ENCODE measurements at places on chromosomes 2 and 18. TPM values are rescaled to one million over a fixed set of nuclear protein-coding genes. Genes with fewer than 3 reads are reported as not detected.

- no peaks in the 10 kb centered on the region for H3K36me3 ChIP-seq
- H3K4me1 ChIP-seq, result peaks cover 13% of the 10 kb centered on the region
Observed at GRCh38 chr2:39851651-39852110, 72.6 kb upstream of the THUMPD2 start.

DNA sequence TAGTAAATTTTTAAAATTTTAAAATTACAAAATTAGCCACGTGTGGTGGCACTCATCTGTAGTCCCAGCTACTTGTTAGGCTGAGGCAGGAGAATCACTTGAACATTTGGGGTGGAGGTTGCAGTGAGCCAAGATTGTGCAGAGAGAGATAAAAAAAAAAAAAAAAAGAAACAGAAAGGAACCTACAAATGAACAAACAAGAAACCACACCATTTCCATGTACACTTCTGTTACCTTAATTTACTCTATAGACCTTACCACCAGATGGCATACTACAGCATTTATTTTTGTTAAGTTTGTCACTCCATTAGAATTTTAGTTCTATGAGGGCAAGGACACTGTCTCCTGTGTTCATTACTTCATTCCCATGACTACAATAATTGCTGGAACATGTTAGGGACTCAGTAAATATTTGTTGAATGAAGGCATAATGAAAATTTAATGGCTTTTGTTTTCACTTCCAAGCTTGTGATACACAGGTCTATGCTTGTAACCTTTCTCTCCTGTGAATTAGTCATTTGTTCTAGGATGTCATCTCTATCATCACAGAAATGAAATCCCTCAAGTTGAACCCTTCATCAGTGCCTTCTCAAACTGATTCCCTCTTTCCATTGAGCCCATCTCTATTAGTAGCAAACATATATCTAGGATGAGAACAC is 76.0 kb downstream of the ARHGAP15 start:
- H3K4me3 ChIP-seq, result no peak overlapping the region
- no peaks in the 10 kb centered on the region for H3K27me3 ChIP-seq
- H3K27ac ChIP-seq, result no peak overlapping the region
- H3K36me3 ChIP-seq, result no peaks in the 10 kb centered on the region
- DNase-seq, result no peak

GRCh38 chr2:225512469-225512868 is 113.0 kb downstream of the NYAP2 start:
- no peak overlapping the region for H3K27ac ChIP-seq
- H3K27me3 ChIP-seq, result no peaks in the 10 kb centered on the region
- H3K4me1 ChIP-seq, result no peaks in the 10 kb centered on the region
- no peak overlapping the region for H3K4me3 ChIP-seq

GRCh38 chr2:121513597-121514333 is 16.9 kb upstream of the RNU4ATAC start:
- no peak for DNase-seq
- no peaks in the 10 kb centered on the region for H3K36me3 ChIP-seq
- peaks cover 9% of the 10 kb centered on the region for H3K4me1 ChIP-seq
- H3K27me3 ChIP-seq, result peaks cover 4% of the 10 kb centered on the region

DNA sequence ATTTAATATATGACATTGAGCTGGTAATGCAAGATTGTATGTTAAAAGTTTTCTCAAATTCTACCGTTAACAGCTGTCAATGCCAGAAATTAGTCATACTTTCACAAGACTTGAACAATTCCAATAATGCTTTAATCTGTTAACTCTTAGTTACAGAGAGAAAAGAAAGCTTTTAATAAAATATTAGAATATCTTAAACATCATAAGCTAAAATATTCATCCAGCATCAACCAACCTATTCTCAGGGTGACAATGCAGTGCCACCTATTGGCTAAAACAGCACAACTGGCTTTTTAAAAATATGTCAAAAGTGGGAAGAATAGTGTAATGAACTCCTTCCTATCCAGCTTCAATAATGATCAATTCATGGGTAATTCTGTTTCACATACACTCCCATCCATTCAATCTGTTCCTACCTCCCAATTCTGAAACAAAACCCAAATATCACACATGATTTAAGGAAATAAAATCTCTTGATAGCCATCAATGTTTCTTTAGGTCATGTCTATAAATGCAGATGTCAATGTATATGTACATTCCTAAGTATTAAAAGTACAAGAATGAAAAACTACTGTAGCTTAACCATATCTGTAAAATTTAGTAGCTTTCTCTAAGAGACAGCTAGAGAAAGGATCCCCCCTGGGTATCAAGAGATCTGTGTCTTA is 79.8 kb upstream of the CCDC141 start:
- H3K36me3 ChIP-seq, result no peaks in the 10 kb centered on the region
- no peaks in the 10 kb centered on the region for H3K27me3 ChIP-seq
- DNase-seq, result no peak

- DNase-seq, result no peak
- peaks cover 2% of the 10 kb centered on the region for H3K36me3 ChIP-seq
- H3K27me3 ChIP-seq, result no peaks in the 10 kb centered on the region
Observed at GRCh38 chr18:25518716-25519053, 166.7 kb upstream of the ZNF521 start.

LRP2 gene
- total RNA-seq, result not detected

DNA sequence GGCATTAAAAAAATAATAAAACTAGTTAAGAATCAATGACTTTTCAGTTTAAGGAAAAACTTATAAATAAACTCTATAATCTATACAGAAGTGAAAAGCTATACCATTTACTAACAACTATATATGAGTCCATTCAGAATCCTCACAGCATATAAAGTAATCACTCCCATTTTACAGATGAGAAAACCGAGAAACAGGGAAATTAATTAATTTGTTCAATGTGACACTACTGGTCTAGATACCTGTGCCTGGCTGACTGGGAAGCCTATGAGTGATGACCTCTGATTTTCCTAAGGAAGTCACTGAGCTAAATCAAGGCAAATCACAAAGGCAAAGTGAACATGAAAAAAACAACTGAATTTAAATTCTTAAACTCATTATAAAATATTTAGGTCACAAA is 99.5 kb upstream of the RNU4ATAC start:
- no peak overlapping the region for H3K27ac ChIP-seq
- no peaks in the 10 kb centered on the region for H3K27me3 ChIP-seq
- H3K36me3 ChIP-seq, result no peaks in the 10 kb centered on the region
- H3K4me3 ChIP-seq, result no peak overlapping the region
- H3K4me1 ChIP-seq, result no peaks in the 10 kb centered on the region

SERPINB2 gene
- total RNA-seq, result not detected

- no peak for DNase-seq
- peak overlapping the region; percentile 56 for H3K27ac ChIP-seq
- H3K4me1 ChIP-seq, result peaks cover 28% of the 10 kb centered on the region
- H3K4me3 ChIP-seq, result peak overlapping the region; percentile 30
- peaks cover 6% of the 10 kb centered on the region for H3K36me3 ChIP-seq
Observed at GRCh38 chr2:122236152-122236874, 480.9 kb downstream of the TSN start.

GRCh38 chr18:58345875-58346274 is 283.0 kb downstream of the ALPK2 start:
- H3K27me3 ChIP-seq, result no peaks in the 10 kb centered on the region
- H3K27ac ChIP-seq, result no peak overlapping the region
- H3K36me3 ChIP-seq, result peaks cover 6% of the 10 kb centered on the region
- no peak overlapping the region for H3K4me3 ChIP-seq

PID1 gene
- total RNA-seq, result 5.3 TPM

GRCh38 chr2:239674981-239675825 is 274.4 kb upstream of the HDAC4 start:
- no peak for DNase-seq
- no peak overlapping the region for H3K27ac ChIP-seq
- peaks cover 9% of the 10 kb centered on the region for H3K27me3 ChIP-seq
- peaks cover 5% of the 10 kb centered on the region for H3K4me1 ChIP-seq
- no peaks in the 10 kb centered on the region for H3K36me3 ChIP-seq

DNA sequence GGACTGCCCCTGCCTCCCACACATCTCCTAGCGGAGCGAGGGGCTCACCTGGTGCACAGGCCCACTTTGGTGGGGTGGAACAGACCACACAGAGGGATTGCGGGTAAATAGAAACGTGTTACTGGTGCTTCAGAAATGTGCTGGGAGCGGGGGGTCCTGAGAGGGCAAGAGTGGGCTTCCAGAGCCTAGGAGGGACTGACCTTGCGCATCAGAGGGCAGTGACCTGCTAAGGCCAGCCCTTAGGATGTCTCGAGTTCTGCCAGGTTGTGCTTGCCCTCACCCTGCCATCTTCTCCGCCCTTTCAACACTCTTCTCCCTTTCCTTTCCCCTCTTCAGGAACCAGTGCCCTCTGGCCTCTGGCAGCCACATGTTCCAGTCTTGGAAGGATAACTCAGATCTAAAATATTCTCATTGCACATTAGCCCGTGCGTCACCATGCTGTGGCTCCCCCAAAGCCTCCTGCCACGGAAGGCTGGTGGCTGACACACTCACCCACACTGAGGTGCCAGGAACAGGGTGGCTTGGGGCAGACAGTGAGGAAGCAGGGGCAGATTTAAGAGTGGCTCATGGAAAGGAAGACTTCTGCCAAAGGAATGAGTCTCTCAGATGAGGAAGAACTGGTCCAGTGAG is 89.6 kb downstream of the MCFD2 start:
- peaks cover 7% of the 10 kb centered on the region for H3K4me1 ChIP-seq
- H3K36me3 ChIP-seq, result no peaks in the 10 kb centered on the region
- no peak overlapping the region for H3K4me3 ChIP-seq
- DNase-seq, result no peak
- H3K27ac ChIP-seq, result no peak overlapping the region

DNA sequence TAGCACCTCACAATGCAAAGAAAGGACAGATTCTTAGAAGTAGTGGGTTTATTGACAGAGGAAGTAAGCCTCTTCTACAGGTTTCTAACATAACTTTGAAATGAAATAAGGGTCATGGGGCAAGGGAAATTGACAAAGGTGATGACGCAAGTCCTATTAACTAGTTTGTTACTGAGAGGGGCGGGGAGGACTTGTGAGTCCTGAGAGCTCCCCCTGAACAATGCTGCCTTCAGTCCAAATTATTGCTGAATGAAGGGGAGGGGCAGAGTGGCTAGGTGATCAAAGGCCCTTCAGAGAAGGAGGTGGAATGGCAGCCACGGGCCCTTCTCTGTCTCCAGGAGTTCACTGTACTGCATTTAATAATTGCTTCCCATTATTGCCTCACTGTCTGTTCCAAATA is 390.0 kb downstream of the MEIS1 start:
- no peaks in the 10 kb centered on the region for H3K4me1 ChIP-seq
- no peak overlapping the region for H3K4me3 ChIP-seq
- no peak for DNase-seq
- H3K36me3 ChIP-seq, result peaks cover 2% of the 10 kb centered on the region
- H3K27ac ChIP-seq, result no peak overlapping the region

MYOM1 gene
- 1.3 TPM for total RNA-seq

STARD6 gene
- total RNA-seq, result not detected

DNA sequence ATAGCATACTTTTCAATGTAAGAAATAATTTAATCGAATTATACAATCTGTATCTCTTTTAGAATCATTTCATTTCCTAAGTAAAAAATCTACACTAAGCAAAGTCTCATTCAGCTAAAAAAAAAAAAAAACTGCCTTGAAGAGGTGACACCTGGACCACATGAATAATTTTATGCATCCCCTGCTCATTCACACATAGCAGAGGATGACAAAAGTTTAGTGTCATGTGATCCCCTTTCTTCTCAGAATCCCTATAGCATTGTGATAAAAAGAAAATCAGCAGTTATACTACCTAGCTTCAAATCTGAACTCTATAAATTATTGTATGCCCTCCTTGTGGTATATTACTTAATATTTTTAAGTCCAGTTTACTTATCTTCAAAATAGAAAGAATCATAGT is 603.8 kb downstream of the ERBB4 start:
- H3K27me3 ChIP-seq, result no peaks in the 10 kb centered on the region
- H3K4me3 ChIP-seq, result no peak overlapping the region
- no peak for DNase-seq
- no peaks in the 10 kb centered on the region for H3K4me1 ChIP-seq
- no peaks in the 10 kb centered on the region for H3K36me3 ChIP-seq

- no peaks in the 10 kb centered on the region for H3K27me3 ChIP-seq
- H3K27ac ChIP-seq, result no peak overlapping the region
- no peaks in the 10 kb centered on the region for H3K36me3 ChIP-seq
- H3K4me3 ChIP-seq, result no peak overlapping the region
- no peak for DNase-seq
Observed at GRCh38 chr2:68231061-68231372, 21.3 kb downstream of the PPP3R1 start.

MOGAT1 gene
- not detected for total RNA-seq

OSBPL6 gene
- 14.4 TPM for total RNA-seq

HRH4 gene
- total RNA-seq, result not detected

DNA sequence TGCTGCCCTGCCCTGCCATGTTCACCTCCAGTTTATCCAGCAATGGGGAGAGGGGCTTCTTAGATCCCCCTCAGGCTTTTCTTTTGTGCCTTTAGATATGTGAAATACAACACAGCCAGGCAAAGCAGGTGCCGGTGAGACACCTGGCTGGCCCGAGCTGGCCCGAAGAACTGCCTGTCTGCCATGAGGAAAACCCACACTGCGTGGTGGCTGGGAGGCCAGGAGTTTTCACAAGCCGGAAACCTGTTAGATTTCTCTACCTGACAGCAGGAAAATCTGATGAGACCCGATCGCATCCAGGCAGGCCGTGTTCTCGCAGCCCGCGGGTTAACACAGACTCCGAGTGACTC is 5.7 kb upstream of the GAL3ST2 start:
- peaks cover 2% of the 10 kb centered on the region for H3K4me1 ChIP-seq
- no peak overlapping the region for H3K27ac ChIP-seq
- peaks cover 2% of the 10 kb centered on the region for H3K27me3 ChIP-seq
- H3K36me3 ChIP-seq, result no peaks in the 10 kb centered on the region
- H3K4me3 ChIP-seq, result no peak overlapping the region

DNA sequence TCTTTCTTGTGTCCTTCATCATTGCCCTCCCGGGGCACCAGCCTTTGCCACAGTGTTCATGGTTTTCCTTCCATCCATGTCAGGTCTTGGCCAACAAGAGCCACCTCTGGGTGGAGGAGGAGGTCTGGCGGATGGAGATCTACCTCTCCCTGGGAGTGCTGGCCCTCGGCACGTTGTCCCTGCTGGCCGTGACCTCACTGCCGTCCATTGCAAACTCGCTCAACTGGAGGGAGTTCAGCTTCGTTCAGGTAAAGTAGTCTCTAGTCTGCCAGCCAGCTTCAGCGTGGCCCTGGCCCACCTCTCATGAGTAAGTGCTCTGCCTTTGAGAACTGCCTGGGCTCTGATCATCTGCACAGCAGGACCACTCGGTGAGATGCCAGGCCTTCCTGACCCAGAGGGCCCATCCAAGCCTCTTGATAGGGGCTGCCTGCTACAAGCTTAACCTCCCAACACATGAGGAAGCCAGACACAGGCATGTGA is 31.0 kb downstream of the STEAP3 start:
- no peak for DNase-seq
- H3K27me3 ChIP-seq, result peaks cover 4% of the 10 kb centered on the region
- peaks cover 14% of the 10 kb centered on the region for H3K4me1 ChIP-seq
- no peaks in the 10 kb centered on the region for H3K36me3 ChIP-seq

- H3K27me3 ChIP-seq, result no peaks in the 10 kb centered on the region
- H3K4me1 ChIP-seq, result no peaks in the 10 kb centered on the region
- DNase-seq, result no peak
Observed at GRCh38 chr2:112295407-112296078, 20.1 kb downstream of the ZC3H6 start.

- no peaks in the 10 kb centered on the region for H3K4me1 ChIP-seq
- no peaks in the 10 kb centered on the region for H3K36me3 ChIP-seq
- H3K27me3 ChIP-seq, result peaks cover 6% of the 10 kb centered on the region
- DNase-seq, result no peak
Observed at GRCh38 chr2:96501886-96502810, 3.0 kb downstream of the NEURL3 start.

- peaks cover 2% of the 10 kb centered on the region for H3K4me1 ChIP-seq
- DNase-seq, result no peak
- no peak overlapping the region for H3K4me3 ChIP-seq
- H3K27me3 ChIP-seq, result no peaks in the 10 kb centered on the region
- H3K36me3 ChIP-seq, result no peaks in the 10 kb centered on the region
- no peak overlapping the region for H3K27ac ChIP-seq
Observed at GRCh38 chr2:208296610-208297009, 30.6 kb downstream of the PIKFYVE start.

All from glutamatergic neuron (in vitro differentiated cells).